Cerebellar nuclear complex (tissue), 1 donor: ENCODE measurements at places on chromosomes 13 and 19.

GRCh38 chr19:23415561-23416191 is 20.4 kb upstream of the ZNF91 start:
- peak; percentile 32 for DNase-seq

DNA sequence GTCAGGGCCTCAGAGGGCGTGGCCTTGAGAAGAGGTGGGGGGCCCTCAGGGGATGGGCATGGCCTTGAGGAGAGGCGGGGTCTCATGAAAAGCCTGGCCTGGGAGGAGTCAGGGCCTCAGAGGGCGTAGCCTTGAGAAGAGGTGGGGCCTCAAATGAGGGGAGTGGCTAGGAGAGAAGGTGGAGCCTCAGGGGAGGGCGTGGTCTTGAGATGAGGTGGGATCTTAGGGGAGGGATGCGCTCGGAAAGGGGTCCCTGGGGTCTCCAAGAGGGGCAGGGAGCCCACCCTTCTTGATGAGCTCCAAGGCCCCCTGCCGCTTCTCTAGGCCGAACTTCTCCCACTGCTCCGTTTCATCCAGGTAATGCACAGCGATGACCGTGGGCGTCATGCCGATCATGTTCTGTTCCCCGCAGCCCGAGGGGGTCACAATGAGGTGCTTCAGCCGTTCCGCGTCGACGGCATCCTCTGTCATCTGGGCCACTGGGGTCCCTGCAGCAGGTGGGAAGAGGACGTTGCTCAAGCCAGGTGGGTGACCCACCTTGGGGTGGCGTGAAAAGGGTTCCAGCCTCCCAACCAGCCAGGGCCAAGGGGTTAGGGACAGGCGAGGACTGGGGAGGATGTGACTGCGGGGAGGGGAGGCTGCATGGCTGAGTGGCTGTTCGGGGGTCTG is 24.3 kb upstream of the TNFSF14 start:
- DNase-seq: no peak

DNA sequence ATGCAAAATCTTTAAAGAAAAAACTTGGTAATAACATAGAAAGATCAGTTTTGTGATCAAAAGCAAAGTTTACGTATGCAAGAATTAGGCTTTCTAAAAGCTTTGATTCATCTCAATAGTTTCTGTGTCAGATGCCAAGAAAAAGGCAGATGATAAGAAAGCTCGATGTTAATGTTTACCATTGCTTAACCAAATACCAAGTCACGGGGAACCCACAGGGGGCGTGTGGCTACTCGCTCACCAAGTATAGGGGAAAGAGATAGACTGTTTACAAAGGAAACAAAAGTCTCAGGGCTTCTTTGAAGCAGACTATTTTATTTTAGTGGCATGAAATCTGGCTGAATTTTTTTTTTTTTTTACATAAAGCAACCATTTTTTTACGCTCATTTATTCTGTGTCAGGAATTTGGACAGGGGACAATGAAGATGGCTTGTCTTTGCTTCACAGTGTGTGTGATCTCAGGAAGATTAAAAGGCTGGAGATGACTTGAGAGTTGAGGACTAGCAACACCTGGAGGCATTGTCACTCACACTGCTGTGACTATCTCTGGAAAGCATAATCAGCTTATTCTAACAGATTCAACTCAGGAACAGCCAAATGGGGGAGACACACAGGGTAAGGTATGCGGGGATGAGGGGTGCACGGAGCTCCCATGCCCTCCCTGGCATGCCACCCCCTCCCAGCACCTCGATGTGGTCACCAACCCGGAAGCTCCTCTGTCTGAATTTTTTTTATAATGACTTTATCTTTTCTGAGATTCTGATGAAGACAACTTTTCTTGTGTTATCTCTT is 24.9 kb downstream of the RCBTB1 start:
- no peak for DNase-seq

GRCh38 chr13:66301006-66301405 is 929.1 kb downstream of the PCDH9 start:
- DNase-seq: no peak
